ENCODE measurements at places on chromosomes 3 and 15.

- H3K27me3 ChIP-seq = no peaks in the 10 kb centered on the region
- no peak for DNase-seq
- H3K4me1 ChIP-seq = no peaks in the 10 kb centered on the region
- H3K4me3 ChIP-seq = no peak overlapping the region
These were observed 181.1 kb downstream of the GBE1 start for GRCh38 chr3:81580355-81580754.

DNA sequence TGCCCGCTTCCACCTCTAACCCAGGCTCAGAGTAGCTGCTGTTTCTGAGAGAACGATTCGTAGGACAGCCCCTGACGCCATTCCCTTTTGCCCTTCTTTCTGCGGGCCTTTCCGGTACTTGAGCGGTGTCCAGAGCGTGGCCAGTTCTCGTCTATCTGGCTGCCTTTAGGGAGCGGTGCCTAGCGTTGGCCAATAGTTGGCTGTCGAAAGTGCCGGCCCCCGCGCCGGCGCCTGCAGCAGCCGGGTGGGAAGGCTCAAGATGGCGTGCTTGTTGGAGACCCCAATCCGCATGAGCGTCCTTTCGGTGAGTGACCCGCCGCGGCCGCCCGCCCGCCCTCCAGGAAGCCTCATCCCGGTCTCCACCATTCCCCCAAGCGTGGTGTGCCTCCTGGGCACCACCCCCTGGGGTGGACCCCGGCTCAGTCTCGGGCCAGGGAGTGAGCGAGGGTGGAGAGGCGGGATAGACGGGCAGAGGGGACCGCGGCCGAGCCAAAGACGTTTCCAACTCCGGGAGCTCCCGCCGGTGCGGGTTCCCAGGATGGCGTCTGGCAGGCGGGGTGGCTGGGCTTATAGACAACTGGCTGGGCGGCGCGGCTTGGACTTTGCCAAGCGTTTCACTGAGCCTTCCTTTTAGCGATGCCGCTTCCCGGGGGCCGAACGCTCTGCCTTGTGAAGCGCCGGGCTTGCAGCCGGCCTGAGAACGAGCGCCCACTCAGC lies at the start of gene ARMC8:
Gene ARMC8 (plus strand): TSS at position 6 of the 717 bp plus-strand sequence. CDS start 254 bp downstream, at position 260.
- peak within 1 kb of the TSS; percentile 57 for H3K4me3 ChIP-seq
- H3K27me3 ChIP-seq = peaks cover 1% of the 10 kb centered on the region
- H3K27ac ChIP-seq = peak within 1 kb of the TSS; percentile 89
- 0 out of 2 replicates have a peak, but pooled peaks cover 1% of the 10 kb centered on the region for H3K36me3 ChIP-seq
- no peak for DNase-seq
- H3K4me1 ChIP-seq = peaks cover 2% of the 10 kb centered on the region

DNA sequence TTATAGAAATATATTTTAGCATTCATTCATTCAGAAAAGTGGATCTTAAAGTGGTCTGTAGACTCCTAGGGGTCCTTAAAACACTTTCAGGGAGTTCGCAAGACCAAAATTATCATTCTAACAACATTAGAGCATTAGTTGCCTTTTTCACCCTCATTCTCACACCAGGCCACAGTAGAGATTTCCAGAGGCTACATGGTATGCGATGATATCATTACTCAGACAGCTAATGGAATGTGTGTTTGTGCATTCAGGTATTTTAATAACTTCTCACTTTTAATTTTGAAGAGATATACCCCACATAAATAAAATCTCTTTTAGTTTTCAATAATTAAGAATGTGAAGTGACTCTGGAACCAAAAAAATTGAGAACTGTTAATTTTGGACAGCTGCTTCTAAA lies 206.9 kb downstream of the NSUN3 start:
- H3K36me3 ChIP-seq = no peaks in the 10 kb centered on the region
- H3K4me3 ChIP-seq = no peak overlapping the region
- no peaks in the 10 kb centered on the region for H3K4me1 ChIP-seq
- H3K27ac ChIP-seq = no peak overlapping the region
- DNase-seq = no peak

GRCh38 chr3:193620057-193620456 lies 27.0 kb downstream of the OPA1 start:
- no peaks in the 10 kb centered on the region for H3K27me3 ChIP-seq
- H3K4me3 ChIP-seq = no peak overlapping the region
- no peak overlapping the region for H3K27ac ChIP-seq
- peaks cover 3% of the 10 kb centered on the region for H3K4me1 ChIP-seq
- H3K36me3 ChIP-seq = peaks cover 11% of the 10 kb centered on the region
- no peak for DNase-seq

- H3K27ac ChIP-seq = no peak overlapping the region
- no peaks in the 10 kb centered on the region for H3K4me1 ChIP-seq
- H3K4me3 ChIP-seq = no peak overlapping the region
- H3K36me3 ChIP-seq = no peaks in the 10 kb centered on the region
These were observed 78.0 kb upstream of the SLC25A36 start for GRCh38 chr3:140863580-140864009.

GRCh38 chr3:58074997-58075396 lies 66.8 kb downstream of the FLNB start:
- H3K27me3 ChIP-seq = no peaks in the 10 kb centered on the region
- H3K4me1 ChIP-seq = peaks cover 14% of the 10 kb centered on the region
- no peak overlapping the region for H3K4me3 ChIP-seq
- DNase-seq = no peak
- H3K27ac ChIP-seq = no peak overlapping the region

DNA sequence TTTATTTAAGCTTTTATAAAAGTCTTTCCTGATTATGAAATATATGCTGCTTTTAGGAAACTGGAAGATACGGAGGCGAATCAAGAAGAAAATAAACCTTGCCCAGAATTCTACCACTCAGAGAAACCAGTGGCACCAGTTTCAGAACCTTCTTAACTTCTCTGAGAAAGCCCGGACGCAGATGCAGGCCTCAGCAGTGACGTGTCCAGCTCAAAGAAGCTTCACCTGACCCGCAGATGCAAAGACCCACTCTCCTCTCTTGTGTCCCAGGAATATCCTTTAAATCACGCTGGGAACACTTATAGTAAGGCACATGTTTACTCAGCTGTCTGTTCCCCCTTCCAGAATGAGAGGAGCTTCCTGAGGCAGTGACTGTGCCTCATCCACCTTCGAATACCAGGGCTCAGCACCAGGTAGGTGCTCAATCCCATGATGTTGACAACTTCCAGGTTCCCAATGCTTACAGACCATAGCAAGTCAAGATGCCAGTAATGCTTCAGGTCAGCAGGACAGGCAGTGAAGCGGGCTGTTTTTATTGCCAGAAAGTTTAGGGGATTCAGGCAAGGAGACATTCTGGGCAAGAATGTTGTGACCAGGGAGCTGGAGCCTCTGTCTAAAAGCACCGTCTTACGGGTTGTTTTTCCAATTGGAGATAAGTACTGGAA lies 39.9 kb upstream of the LDHAL6B start:
- peak overlapping the region; percentile 21 for H3K27ac ChIP-seq
- H3K27me3 ChIP-seq = no peaks in the 10 kb centered on the region
- no peak for DNase-seq
- no peak overlapping the region for H3K4me3 ChIP-seq
- H3K4me1 ChIP-seq = peaks cover 27% of the 10 kb centered on the region

- no peak overlapping the region for H3K4me3 ChIP-seq
- H3K27ac ChIP-seq = no peak overlapping the region
- H3K4me1 ChIP-seq = no peaks in the 10 kb centered on the region
These were observed 292.4 kb downstream of the UBE2E2 start for GRCh38 chr3:23495507-23495906.

DNA sequence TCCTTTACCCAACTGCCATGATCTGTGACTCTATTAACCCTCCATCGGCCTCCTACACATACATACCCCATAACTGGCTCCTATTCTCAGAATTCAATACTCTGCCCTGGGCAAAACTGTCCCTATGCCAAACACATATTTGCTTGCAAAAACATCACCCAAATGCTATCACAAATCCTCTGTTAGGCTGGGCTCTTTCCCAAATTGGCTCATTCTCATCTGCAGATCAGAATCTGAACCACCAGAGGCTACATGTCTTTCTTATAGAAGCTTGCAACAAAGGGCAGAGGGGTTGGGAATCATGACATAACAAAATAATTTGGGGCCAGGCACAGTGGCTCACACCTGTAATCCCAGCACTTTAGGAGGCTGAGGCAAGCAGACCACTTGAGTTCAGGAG lies 45.4 kb upstream of the GOLM2 start:
- H3K27me3 ChIP-seq = no peaks in the 10 kb centered on the region
- no peaks in the 10 kb centered on the region for H3K4me1 ChIP-seq
- no peaks in the 10 kb centered on the region for H3K36me3 ChIP-seq
- no peak overlapping the region for H3K27ac ChIP-seq
- no peak overlapping the region for H3K4me3 ChIP-seq

- peaks cover 15% of the 10 kb centered on the region for H3K27me3 ChIP-seq
- H3K4me1 ChIP-seq = no peaks in the 10 kb centered on the region
- no peak for DNase-seq
- no peak overlapping the region for H3K27ac ChIP-seq
- H3K4me3 ChIP-seq = no peak overlapping the region
These were observed 7.5 kb upstream of the ST6GAL1 start for GRCh38 chr3:186922790-186923189.

- no peaks in the 10 kb centered on the region for H3K27me3 ChIP-seq
- no peak overlapping the region for H3K27ac ChIP-seq
- H3K36me3 ChIP-seq = no peaks in the 10 kb centered on the region
- DNase-seq = no peak
- no peaks in the 10 kb centered on the region for H3K4me1 ChIP-seq
These were observed 212.7 kb downstream of the C3orf38 start for GRCh38 chr3:88362428-88362827.

- DNase-seq = peak; percentile 56
- peak overlapping the region; percentile 57 for H3K27ac ChIP-seq
- H3K4me1 ChIP-seq = peaks cover 14% of the 10 kb centered on the region
- no peaks in the 10 kb centered on the region for H3K27me3 ChIP-seq
These were observed 14.5 kb upstream of the PLD1 start for GRCh38 chr3:171824824-171825221.

DNA sequence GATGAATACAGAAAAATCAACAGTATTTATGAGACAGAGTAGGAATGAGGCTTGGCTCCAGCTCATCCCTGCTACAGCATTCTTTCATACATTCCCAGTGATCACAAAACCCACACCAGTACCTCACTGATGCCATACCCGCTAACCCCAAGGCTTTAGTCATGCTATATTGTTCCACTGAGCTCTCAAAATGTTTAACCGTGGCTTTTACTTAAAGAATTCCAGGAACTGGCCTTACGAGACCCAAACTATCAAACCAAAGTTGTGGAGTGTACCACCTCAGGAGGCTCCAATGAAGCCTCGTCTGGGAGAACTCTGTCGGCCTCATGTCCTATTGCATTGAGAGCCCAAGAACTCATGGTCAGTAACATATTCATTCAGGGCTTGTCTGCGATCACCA lies 278.9 kb downstream of the ULK4 start:
- H3K4me3 ChIP-seq = no peak overlapping the region
- H3K27ac ChIP-seq = peak overlapping the region; percentile 50
- peaks cover 15% of the 10 kb centered on the region for H3K4me1 ChIP-seq

GRCh38 chr3:53159156-53160060 lies 1.6 kb upstream of the PRKCD start:
- DNase-seq = no peak
- H3K27ac ChIP-seq = no peak overlapping the region
- no peak overlapping the region for H3K4me3 ChIP-seq

GRCh38 chr3:104909198-104909597 lies 457.5 kb upstream of the ALCAM start:
- H3K36me3 ChIP-seq = no peaks in the 10 kb centered on the region
- H3K27me3 ChIP-seq = no peaks in the 10 kb centered on the region

- H3K36me3 ChIP-seq = no peaks in the 10 kb centered on the region
- H3K27ac ChIP-seq = no peak overlapping the region
- H3K27me3 ChIP-seq = no peaks in the 10 kb centered on the region
These were observed 396.8 kb downstream of the IGSF11 start for GRCh38 chr3:118637846-118638245.

GRCh38 chr3:56251343-56251945 lies 216.8 kb downstream of the ERC2 start:
- DNase-seq = peak; percentile 51
- H3K27me3 ChIP-seq = peaks cover 2% of the 10 kb centered on the region
- H3K27ac ChIP-seq = no peak overlapping the region
- H3K36me3 ChIP-seq = no peaks in the 10 kb centered on the region
- H3K4me1 ChIP-seq = no peaks in the 10 kb centered on the region

DNA sequence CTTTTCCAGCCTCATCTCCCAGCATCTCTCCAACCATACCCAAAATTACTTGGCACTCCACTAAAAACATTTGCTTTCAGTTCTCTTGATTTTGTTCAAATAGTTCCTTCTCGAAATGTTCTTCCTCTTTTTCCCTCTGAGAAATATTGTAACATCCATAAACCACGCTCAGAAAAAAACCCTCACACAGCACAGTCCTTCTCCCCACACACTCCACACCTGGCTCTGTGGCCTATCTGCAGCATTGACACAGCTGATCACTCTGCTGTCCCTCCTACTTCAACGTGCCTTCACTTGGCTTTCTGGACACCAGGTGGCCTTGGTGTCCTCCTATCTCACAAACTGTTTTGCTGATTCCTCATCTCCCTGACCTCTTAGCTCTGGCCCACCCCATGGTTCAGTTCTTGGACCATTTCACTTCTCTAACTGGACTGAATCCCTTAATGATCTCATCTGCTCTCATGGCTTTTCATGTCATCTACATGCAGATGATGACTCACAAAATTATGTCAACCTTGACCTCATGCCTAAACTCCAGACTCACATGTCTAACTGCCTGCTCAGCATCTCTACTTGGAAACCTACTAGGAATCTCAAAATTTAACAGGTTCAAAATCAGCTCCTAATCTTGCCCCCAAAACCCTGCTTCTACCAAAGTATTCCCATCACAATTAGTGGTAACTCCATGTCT lies 93.3 kb downstream of the TRIM42 start:
- H3K4me3 ChIP-seq = no peak overlapping the region
- H3K36me3 ChIP-seq = no peaks in the 10 kb centered on the region
- no peak overlapping the region for H3K27ac ChIP-seq
- H3K4me1 ChIP-seq = no peaks in the 10 kb centered on the region

DNA sequence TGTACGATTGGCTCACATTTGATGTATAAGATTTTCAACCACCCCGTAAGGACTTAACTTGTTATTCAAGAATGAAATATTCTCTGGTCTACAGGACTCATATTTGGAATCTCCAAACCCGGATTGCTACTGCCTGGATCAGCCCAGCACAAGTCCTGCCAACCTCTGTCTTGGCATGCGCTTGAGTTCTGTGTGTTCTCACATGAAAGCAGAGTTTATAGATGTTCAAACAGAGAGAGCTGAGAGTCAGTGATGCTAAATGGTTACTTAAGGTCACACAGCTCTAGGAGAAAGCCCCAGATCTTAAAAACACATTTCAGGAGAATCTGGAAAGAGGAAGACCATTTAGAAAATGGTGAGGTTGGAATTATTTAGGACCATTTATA lies 268.0 kb upstream of the TBL1XR1 start:
- no peak for DNase-seq
- no peaks in the 10 kb centered on the region for H3K27me3 ChIP-seq
- H3K4me1 ChIP-seq = peaks cover 12% of the 10 kb centered on the region
- no peak overlapping the region for H3K27ac ChIP-seq
- H3K4me3 ChIP-seq = no peak overlapping the region

DNA sequence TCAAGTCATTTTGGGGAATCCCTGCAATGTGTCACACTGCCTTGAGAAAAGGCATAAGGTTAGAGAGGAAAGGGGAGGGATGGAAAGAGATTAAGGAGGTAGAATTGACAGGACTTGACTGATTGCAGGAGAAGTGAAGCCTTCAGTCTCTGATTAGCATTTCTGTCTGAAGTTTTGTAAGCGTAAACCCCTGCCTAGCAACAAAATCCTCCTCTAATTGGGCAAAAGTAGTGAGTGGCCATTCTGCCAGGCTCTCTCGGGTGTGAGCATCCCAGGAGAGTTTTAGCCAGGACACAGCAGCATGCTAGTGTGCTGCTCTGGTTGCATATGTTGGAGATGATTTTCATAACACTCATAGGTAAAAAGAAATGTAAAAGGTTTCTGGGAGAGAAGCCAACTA lies 117.0 kb upstream of the MRPL3 start:
- no peak for DNase-seq
- H3K27ac ChIP-seq = no peak overlapping the region
- no peaks in the 10 kb centered on the region for H3K27me3 ChIP-seq
- H3K4me3 ChIP-seq = no peak overlapping the region

Measured in IMR-90 (cell line).